Epithelial cell of proximal tubule (primary cell): ENCODE measurements at places on chromosomes 2 and 18.

GRCh38 chr2:99027856-99028255, 91.8 kb upstream of the CRACDL start:
- no peak for DNase-seq

DNA sequence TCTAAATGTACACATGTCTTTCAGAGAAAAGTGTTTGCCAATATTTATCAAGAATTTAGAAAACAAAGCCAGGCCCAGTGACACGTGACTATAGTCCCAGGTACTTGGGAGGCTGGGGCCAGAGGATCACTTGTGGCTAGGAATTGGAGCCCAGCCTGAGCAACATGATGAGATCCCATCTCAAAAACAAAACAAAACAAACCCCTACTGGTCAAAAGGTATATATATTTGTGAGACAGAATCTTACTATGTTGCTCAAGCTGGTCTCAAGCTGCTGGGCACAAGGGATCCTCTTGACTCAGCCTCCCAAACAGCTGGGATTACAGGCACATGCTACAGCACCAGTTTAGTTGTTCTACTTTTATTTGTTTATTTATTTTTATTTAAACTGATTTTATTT, 79.2 kb downstream of the ZDBF2 start:
- no peak for DNase-seq

DNA sequence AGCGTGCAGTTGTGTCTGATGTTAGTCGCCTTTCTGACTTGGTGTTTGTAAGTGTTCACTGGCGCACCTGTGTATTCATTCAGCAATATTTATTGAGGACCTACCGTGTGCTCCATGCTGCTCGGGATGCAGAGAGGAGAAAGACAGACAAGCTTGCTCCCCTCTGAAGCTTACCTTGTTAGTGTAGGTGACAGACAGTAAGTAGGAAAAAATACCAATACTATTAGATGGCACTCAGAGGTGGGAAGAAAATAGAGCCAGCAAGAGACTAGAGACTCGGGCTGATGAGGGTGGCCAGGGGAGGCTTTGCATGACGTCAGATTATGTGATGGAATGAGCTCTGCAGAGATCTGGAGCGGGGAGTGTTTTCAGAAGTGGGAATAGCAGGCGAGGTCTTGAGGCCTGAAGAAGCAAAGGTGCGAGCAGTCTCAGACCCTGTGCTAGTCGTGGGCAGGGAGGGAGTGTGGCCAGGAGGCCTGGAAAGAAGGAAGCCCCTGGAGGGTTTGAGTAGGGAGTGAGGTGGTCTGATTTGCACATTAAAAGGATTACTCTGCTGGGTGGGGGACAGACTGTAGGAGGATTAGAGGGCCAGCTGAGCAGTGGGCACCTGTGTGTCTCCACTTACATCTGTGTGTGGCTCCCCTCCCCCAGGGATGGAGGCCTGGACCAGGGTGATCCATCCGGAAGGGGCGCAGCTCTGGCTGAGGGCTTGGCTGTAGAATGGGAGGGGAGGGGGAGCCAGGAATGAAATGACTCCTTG, 11.8 kb downstream of the MTCL1 start:
- DNase-seq = no peak

GRCh38 chr2:111034606-111035005, 86.1 kb upstream of the BCL2L11 start:
- no peak for DNase-seq

- DNase-seq = no peak
These were observed 152.1 kb upstream of the KYNU start for GRCh38 chr2:142725386-142725785.

DNA sequence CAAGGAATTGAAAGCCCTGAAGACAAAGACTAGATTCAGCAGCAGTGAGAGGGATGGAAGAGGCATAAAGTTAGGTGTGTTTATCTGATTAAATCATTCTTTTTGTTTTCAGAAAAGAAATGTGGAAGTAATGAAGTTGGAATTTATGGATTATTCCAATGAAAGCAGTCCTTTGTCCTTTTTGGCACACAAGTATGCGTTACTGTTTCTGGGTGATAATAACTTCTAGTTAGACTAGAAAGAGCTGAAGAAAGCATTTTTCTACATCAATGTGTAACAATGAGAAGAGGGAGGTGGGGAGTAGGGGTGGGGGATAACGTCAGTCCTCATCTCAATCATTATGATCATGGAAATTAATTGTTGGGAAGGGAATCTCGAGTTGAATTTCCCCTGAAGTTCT, 53.0 kb downstream of the AQP4 start:
- no peak for DNase-seq

DNA sequence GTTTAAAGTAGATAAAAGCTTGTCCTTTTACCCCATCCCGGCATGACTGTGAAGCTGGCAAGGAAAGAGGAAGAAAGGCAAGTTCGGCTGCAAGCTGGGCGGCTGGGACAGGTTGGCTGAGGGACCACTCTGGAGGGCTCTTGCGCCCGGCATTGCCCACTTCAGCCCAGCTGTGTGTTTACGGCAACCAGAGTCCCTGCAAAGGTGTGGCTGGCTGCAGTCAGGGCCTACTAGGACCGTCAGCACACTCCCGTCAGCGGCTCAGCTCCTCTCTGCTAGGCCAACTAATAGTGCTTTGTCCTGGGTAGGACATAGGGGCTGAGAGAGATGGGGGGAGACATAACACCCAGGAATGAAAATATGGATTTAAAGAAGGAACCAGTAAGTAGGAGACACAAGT, 11.7 kb upstream of the SAP130 start:
- no peak for DNase-seq

GRCh38 chr2:96073170-96073775, 38.6 kb upstream of the GPAT2 start:
- DNase-seq = no peak

GRCh38 chr18:8673256-8674209, 31.8 kb upstream of the MTCL1 start:
- no peak for DNase-seq

DNA sequence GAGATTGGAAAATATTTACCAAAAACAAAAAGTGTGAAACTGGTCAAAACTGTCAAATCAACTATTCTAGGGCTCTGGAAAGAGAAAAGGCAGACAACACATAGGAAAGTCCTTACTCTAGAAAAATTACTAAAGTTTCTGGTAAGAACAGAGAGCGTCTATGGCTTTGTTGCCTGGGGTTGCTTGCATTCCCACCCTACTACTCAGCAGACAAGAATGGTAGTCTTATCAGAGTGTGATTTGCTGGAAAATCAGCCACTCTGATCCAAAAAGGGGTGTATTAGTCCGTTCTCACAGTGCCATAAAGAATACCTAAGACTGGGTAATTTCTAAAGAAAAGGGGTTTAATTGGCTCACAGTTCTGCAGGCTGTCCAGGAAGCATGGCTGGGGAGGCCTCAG, 50.3 kb upstream of the CDH20 start:
- DNase-seq = no peak

GRCh38 chr2:73006969-73007710, 64.4 kb downstream of the SFXN5 start:
- DNase-seq = no peak

GRCh38 chr2:43707255-43708015, 31.2 kb upstream of the C1GALT1C1L start:
- DNase-seq = no peak

DNA sequence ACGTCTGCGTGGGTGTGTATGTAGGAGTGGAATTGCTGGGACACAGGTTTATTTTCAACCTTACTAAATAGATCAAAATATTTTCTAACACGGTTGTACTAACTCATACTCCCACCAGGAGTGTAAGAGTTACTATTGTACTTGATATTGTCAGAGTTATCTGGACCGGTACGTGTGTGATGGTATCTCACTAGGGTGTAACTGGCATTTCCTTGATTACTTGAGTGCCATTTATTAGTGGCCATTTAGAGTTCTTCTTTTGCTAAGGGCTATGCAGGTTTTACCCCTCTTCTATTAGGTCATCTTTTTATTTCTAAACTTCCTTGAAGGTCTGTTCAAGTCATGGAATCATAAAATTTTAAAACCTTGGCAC, 33.5 kb downstream of the CENPO start:
- DNase-seq = no peak

DNA sequence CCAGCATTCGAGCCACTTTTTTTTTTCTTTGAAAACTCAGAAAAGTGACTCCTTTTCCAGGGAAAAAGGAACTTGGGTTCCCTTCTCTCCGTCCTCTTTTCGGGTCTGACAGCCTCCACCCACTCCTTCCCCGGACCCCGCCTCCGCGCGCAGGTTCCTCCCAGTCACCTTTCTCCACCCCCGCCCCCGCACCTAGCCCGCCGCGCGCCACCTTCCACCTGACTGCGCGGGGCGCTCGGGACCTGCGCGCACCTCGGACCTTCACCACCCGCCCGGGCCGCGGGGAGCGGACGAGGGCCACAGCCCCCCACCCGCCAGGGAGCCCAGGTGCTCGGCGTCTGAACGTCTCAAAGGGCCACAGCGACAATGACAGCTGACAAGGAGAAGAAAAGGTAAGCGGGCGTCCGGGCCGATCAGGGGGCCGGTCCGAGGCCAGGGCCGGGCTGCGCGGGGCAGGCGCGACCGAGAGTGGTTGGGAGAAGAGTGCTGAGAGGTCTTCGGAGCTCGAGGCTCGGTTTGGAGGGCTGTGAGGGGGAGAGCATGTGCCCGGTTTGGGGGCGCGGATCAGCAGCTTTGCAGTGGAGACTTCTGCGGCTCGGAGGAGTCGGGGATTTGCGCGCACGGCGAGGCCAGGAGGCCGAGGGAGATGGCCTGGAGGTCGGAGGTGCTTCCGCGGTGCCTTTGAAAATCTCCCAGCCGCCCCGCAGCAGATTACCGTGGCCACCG, 502 bp downstream of the EPAS1 start:
- DNase-seq = no peak
